MG63 (cell line): ENCODE measurements at places on chromosomes 7 and 10. TPM values are rescaled to one million over a fixed set of nuclear protein-coding genes. Genes with fewer than 3 reads are reported as not detected.

FAM131B gene
- 0.63 and 0.84 TPM in 2 replicates for total RNA-seq

DNA sequence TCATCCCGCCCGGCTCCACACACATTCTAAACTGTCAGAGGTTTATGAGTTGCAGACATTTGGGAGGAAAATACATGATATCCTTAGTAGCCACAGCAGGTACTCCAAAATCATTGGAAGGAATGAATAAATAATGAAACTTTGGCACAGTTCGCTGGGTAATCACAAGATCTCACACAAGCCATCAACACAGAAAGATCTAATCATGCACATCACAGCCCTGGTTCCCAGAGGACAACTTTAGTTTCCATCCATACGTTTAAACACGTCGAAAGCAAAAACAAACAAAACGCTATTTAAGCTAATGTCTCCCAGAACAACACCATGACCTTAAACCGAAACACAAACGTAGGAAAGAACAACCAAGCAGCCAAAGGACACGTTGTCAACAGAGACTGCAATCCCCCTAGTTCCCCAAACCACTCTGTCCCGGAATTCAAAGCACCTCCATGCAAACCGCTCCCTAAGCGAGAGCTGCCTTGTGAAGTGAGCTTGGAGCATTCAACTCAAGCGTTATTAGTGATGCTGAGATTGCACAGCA, 12.3 kb downstream of the SVIL start:
- no peak for DNase-seq

GRCh38 chr10:132911786-132912097, 30.6 kb downstream of the CFAP46 start:
- no peak for DNase-seq

DNA sequence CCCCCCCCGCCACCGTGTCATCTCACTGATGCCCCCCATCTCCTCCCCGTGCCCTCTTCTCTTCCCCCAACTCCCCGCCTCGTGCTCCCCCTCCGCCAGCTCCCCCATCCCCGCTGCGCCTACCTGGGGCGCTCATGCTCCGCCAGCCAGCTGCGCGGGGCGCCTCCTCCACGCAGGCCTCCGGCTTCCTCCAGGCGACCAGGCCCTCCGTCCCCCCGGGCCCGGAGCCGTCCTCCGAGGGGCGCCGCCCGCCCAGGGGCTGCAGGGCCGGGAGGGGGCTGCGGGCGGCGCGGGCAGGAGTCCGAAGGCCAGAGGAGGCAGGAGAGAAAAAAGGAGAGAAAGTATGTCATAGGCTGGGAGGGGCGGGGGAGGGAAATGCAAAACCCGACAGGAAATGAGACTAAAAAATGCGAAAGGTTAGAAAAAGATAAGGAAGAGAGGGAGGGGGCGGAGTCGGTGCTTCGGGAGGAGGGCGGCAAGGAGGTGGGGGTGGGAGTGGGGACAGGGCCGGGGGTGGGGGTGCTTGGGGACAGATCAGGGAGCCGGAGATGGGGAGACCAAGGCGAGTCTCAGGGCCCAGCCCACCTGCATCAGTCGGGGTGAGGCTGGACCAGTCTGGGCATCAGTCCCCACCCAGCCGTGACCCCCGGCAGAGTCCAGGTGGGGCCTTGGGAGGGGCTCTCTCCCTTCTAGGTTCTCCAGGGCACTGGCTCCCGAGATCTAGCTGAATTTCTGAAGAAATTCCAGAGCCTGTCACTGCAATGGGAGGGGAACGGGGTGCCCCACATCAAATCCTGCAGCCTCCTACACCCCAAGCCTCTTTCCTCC, at the start of gene CARD11:
Gene CARD11 (minus strand): TSS at position 324 of the 828 bp plus-strand sequence. CDS start 85,361 bp downstream, outside the sequence.
- DNase-seq = no peak

GRCh38 chr10:35561715-35562114, 43.4 kb upstream of the GJD4 start:
- DNase-seq = no peak

DNA sequence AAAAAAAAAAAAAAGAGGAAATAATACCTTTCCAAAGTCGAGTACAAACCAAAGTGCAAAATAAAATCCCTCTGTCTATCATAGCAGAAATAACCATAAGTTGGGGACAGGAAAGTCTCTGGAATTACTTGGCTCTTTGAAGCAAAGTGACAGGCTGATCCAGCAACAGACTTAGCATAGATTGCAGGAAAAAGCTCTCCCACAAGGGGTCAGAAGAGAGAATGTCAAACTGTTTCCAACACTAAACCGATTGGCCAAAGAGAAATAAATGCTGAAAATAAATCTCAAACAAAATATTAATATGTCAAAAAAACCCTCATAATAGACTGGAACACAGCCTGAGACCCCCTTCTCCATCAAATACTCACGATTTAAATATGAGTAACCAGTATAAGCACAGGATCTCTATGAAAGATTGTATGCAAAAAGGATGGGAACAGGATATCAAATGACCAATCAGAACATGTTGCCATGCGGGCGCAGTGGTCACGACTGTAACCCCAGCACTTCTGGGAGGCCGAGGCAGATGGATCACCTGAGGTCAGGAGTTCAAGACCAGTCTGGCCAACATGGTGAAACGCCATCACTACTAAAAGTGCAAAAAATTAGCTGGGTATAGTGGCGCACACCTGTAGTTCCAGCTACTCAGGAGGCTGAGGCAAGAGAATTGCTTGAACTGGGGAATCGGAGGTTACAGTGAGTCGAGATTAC, 1000.7 kb upstream of the LRRN3 start:
- no peak for DNase-seq

GRCh38 chr7:41035794-41036193, 667.1 kb downstream of the INHBA start:
- DNase-seq = no peak

GRCh38 chr7:98293265-98293664, 11.8 kb downstream of the BRI3 start:
- DNase-seq = no peak

DNA sequence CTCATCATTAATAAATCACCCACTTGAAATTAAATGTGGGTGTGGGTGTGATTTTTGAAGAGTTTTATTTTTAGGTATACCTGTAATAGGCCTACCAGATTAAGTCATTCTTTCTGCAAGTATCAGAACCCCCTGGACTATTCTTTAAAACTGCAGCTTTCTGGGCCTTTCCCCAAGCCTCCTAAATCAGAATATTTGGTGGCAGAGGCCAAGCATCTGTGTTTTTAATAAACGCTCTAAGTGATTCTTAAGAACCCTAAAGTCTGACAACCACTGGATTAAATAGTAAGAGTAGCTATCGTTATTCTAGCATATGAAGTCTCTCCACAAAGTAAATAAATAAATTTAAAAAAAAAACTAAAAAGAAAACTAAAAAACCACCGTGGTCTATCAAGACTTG, 703.0 kb upstream of the NRP1 start:
- DNase-seq = no peak

DNA sequence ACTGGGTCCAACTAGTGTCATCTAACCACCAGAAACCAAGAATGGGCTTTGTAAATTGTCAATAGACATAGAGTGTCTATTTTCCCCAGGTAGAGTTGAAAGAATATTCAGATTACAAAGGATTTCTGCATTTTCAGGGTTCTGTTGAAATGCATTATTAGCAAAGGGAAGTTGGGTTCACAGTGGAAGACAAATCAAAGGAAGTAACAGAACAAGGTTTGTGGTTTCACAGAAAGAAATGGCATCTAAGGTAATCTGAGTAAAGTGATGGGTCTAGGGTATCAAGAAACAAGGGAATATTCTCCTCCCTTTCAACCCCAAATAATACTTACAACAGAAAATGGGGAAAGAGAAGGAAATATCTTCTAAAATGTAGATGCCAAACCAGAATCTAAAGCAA, 25.8 kb downstream of the CEP41 start:
- no peak for DNase-seq

- DNase-seq = no peak
Measured at GRCh38 chr10:20369863-20370736, 527.0 kb downstream of the NEBL start.

TMEM270 gene
- not detected in 2 replicates for total RNA-seq

DNA sequence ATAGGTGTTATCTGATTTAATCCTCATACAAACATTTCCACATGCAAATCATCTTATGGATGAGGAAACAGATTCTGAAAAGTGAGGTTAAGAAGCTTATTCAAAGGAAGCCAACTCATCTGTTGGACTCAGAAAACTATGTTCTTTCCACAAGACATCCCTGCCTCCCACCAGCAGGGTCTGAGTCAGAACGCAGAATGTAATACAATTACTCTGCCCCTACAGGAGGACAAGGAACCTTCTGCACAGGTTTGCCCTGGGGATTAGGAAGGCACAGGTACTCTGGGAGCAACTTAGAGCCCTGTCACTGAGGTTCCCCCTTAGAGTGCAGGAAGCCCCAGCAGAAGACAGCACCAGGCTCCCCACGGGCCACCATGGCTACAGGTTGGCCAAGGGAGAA, 255.7 kb downstream of the TNS3 start:
- DNase-seq = peak; percentile 56

- no peak for DNase-seq
Measured at GRCh38 chr7:115133248-115133647, 211.4 kb downstream of the MDFIC start.

PON1 gene
- total RNA-seq = not detected in 2 replicates
